ENCODE measurements at places on chromosomes 3 and 15.

- DNase-seq, result no peak
These were observed 133.5 kb upstream of the THBS1 start for GRCh38 chr15:39447346-39447745.

DNA sequence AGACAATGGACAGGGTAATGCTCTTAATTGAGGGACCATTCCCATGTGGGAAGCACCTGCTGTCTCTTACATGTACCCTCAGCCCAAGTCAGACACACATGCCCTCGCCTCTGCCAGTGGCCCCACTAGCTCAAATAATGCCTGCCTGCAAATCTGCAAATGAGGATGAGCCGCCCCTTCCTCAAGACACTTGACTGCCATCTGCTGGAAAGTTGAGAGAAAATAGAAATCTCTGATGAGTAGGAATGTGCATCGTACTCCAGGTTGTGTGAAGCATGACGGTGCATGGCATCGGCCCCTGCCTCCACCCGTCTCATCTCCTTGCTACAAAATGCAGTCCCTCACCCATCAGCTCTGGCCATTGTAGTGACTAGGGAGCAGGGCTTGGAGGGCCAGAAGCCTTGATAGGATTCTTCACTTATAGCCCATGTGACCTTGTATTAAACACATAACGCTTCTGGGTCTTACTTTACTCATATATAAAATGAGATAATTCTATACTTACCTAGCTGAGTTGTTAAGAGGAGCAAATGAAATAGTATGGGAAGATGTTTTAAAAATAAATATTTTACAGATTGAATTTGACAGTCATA lies 6.3 kb upstream of the SCN5A start:
- DNase-seq, result peak; percentile 58

DNA sequence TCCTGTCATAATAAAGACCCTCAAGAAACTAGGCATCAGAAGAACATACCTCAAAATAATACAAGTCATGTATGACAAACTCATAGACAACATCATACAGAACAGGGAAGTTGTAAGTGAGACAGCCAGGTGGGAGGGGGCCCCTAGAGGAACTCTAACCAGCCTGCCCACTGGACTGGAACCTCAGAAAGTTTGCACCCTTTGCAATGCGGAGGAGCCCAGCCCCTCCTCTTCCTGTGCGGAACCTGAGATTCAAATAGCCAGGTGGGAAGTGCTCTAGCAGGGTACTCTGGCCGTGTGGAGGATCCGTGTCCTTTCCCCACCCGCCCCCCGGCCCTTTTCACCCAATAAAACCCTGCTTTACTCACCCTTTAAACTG lies 387.0 kb upstream of the CBLB start:
- DNase-seq, result no peak

- no peak for DNase-seq
These were observed at the start of gene PLA2G4F for GRCh38 chr15:42156243-42156922. Gene PLA2G4F (minus strand): TSS chr15:42156636. CDS start chr15:42156549, 87 bp downstream.

DNA sequence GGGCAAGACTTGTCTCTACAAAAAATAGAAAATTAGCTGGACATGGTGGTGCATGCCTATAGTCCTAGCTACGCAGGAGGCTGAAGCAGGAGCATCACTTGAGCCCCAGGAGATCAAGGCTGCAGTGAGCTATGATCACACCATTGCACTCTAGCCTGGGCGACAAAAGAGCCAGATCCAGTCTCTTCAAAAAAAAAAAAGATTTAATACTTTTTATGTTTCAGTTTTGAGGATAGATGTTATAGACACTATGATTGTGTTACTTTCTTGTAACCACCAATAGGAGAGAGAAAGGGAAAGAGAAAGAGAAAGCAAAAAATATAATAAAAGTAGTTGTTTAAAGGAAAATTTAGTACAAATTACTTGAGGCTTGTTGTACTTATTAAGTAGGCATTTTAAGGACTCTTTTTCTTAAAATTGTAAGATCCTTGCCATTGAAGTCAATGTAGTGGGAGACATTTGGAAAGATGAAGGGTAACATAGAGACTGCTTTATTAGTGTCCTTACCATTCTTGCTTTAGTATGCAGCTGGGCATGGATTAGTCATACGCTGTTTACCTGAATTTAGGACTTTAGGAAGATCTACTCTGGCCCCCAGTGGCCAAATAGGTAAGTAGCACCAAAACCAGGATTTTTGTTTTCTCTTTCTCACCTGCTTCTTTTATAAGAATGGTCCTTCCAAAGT lies 35.1 kb upstream of the ZDHHC23 start:
- peak; percentile 36 for DNase-seq

GRCh38 chr3:33217866-33218445 lies 654 bp downstream of the SUSD5 start:
- no peak for DNase-seq

DNA sequence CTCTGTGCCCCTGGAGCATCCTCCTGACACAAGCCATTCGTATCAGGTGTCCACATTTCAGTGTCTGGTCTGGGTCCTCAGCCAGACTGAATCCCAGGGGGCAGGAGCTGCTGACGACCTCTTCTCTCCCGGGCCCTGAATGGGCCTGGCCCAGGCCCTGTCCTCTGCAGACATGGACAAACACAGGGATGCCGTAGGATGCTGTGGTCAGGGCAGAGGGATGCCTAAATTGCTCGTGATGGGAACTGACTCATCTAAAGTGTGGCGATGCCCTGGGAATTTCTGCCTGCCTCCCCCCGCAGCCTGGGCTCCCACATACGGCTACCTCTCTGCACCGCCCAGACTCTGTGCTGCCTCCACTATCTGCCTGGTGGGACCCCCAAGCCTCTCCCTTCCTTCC lies 58.5 kb upstream of the CTSH start:
- DNase-seq, result no peak

- peak; percentile 37 for DNase-seq
These were observed 32.4 kb downstream of the CDAN1 start for GRCh38 chr15:42704492-42704926.

DNA sequence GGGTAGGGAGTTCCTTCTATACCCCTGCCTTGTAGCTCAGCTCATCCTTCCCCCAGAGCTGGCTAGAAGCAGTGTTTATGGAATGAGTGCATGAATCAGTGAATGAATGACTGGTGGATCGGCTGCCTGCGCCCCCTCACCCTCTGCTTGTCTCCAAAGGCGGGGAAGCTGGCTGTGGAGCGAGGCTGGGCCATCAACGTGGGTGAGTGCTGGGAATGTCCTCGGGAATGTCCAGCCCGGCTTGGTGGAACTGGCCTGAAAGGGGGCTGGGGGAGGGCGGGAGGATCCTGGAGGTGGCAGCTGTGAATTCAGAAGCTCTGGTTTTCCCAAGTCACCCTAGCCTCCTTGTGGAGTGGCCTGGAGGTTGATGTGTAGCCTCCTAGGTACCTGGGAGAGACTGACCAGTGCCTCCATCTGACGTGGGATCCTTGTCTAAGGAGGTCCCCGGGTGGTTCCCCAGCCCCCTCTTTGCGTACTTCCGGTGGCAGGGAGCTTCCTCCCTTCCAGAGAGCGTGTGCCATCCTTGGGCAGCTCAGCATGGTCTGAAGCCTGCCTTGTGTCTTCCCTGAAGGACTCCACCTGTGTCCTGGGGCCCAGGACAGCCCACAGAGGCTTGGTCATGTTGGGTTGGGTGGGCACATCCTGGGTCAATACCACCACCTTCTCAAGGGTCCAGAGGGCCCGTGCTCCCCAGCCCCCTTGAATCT lies 18.4 kb downstream of the HDAC11 start:
- DNase-seq, result no peak

DNA sequence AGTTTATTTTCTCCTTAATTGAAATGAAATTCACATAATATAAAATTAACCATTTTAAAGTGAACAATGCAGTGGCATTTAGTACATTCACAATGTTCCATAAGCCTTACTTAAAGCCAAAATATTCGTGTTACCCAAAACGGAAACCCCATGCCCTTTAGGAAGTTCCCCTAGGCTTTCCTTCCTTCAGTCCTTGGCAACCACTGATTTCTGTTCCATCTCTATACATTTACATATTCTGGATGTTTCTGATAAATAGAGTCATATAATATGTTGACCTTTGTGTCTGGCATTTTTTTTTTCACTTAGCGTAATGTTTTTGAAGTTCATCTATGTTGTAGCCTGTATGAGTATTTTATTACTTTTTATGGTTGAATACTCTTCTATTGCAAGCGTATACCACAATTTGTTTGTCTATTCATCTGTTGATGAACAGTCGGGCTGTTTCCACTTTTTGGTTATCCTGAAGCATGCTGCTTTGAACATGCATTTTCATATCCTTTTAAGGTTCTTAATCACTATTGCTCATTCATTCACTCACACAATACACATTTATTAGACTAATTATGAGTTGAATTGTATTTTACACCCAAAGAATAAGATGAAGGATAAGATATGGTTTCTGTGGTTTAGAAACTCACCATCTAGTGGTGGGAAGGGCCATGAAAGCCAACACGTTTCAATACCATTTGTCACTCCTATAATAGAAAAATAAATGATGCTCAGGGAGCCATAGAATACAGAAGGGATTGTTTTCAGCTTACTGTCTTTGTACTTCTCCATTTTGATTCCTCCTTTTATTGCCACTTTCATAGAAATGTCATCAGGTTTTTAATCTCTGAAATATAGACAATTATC lies 408.2 kb upstream of the CBLB start:
- DNase-seq, result no peak

DNA sequence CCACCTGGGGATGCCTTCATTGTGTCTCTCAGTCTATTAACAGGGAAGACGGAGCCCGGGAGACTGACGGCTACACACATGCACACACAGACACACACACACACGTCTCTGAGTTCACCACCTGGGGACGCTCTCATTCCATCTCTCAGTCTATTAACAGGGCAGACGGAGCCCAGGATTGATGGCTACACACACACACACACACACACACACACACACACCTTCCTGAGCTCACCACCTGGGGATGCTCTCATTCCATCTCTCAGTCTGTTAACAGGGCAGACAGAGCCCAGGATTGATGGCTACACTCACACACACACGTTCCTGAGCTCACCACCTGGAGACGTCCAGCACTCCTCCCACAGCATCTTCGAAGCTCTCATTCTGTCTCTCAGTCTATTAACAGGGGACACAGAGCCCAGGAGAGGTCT lies 143.9 kb downstream of the OR4M2 start:
- DNase-seq, result no peak

- no peak for DNase-seq
These were observed 111.5 kb upstream of the SELENOK start for GRCh38 chr3:54003136-54003535.

GRCh38 chr3:5133239-5134018 lies 11.3 kb downstream of the ARL8B start:
- no peak for DNase-seq

GRCh38 chr3:142725357-142725739 lies 1.5 kb downstream of the TRPC1 start:
- DNase-seq, result peak; percentile 13

DNA sequence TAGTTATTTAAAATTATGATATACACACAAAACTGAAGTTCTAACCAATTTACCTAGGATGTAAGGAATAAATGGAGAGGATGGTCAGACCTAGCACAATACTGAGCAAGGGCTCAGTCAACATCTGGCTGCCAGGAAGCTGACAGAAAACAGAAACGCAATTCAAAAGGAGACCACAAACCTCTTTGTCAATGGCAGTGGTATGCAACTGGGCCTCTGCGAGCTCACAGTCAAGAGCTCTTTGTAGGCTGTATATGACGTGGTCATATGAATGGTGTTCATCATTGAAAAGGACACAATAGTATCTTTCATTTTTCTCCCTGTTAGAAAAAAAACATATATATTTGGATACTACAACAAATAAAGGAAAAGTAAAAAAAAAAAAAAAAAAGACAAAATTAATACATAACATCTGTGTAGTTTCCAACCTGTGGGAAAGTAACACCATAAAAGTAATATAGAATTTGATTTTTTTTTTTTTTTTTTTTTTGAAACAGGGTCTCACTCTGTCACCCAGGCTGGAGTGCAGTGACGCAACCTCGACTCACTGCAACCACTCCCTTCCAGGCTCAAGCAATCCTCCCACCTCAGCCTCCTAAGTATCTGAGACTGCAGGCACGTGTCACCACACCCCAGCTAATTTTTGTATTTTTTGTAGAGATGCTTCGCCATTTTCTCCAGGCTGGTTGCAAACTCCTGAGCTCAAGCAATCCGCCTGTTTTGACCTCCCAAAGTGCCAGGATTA lies 37.9 kb downstream of the UBR1 start:
- no peak for DNase-seq

DNA sequence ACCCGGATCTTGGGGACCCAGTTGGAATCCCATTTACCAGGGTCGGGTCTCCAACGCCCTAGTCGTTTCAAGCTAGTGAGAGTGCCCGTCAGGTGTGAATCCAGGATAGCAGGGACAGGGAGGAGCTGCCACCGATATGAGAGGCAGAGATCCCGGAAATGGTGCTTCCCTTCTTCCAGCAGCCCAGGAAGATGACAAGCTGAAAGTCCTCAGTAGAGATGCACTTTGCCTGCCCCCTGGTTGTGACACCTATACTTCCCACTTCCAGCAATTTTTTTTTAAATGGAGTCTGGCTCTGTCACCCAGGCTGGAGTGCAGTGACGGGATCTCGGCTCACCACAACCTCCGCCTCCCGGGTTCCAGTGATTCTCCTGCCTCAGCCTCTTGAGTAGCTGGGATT lies 503.0 kb downstream of the NTRK3 start:
- DNase-seq, result no peak

DNA sequence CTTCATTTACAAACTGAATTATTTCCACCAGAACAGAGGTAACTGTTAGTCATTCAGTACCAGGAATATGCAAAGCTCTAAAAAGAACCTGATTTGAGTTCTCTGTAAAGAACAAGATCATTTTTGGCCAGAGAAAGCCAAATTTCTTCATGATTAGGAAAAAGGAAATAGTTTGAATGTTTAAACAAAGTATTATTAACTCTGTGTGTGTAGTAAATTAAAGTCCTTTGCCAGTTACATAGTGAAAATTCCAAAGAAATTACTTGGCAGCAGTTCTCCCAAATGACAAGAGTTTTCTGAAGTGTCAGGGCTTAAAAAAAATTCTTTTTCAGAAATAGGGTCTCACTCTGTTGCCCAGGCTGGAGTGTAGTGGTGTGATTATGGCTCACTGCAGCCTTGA lies 24.5 kb downstream of the QTRT2 start:
- no peak for DNase-seq

DNA sequence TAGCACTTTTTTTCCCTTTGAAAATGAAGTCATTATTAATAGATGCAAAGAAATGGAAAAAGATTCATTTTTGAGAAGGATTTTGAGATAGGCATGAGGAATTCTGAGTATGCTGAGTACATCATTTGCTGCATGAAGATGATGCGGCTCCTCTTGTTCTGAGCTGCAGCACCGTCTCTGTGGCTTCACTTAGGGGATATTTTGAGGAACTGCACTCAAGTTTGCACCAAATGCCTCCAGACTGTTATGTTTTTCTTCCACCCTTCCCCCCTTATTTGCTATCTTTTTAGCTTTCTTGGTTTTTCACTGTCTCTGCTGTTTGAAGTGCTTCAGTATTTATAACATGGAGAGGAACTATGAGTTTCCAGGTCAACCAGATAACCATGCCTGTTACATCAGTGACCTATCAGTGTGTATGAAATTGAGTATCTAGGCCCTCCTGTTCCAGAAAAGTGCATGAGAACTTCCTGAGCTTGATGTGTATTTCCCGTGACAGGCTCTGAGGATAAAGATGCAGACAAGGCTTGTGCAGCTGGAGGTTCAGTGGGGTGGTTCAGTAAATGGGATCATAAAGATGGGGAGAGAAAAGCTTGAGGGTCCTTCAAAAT lies 128.7 kb downstream of the PDCD6IP start:
- DNase-seq, result no peak
